ENCODE measurements at places on chromosomes 3 and 15.

DNA sequence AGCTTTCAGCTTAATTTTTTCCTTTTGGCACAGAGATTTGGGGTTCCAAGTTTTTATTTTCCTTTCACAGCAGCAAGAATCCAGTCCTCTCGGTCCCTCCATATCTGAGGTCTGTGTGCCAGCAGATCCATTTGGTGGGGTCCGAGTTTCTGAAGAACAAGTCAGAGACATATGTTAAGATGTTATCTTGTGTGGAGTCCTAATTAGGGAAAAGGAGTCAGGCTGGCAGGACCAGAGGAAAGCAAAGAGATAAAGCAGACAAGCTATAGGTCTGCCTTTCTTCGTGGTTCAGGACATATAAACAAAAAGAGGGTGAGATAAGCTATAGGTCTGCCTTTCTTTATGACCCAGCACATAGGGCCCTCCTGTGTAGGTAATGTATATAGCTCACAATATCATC is 54.9 kb downstream of the TMED3 start:
- no peak for DNase-seq

DNA sequence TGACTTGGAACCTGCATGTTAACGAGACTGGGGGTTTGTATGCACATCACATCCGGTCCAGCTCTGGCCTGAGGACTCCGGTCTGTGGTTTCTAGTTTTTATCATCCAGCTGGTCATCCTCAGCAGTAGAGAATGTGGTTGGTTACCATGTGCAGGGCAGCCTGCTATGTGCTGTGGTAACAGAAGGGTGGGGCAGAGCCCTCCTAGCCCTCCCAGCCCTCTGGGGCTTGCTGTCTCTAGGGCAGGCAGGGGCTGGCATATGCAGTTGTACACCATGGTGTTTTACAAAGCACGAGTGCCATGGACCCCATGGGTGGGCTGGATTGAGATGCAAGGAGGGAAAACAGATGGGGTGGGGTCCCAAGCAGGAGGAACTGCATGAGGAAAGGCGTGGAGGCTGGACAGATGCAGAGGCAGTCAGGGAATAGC is 70.2 kb downstream of the APBA2 start:
- DNase-seq, result no peak

- no peak for DNase-seq
Observed at GRCh38 chr3:110344897-110345767, 726.5 kb upstream of the NECTIN3 start.

DNA sequence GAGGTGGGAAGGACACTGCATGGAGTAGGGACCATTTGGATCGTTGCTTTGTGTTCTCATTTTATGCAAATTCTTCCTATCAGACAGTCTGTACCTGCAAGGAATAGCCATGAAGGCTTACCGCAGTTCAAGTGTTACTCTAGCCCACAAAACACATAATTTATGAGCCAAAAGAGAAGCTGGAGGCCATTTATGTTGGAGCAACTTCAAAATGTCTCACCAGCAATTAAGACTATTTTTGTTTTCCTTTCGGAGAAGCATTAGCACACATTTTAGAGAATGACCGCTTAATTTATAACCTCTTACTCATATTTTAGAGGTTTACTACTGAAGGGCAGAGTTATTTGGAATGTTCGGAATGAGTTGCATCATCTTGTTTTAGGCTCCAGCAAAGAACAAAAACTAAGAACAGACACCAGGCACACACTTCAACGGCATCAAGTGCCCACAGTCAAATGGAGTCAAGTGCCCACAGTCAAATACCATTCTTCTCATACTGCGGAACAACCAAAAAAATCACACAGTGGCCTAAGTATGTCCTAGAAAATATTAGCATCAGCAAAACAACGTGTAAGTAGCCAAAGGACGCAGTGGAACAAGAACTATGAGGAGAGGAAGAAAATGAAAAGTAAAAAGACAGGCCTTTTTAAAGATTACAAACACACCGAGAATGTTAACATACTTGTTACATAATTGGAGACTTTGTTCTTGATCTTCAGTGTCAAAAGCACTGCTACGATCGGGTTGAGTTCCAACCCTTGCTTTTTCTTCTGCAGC is 17.5 kb upstream of the GOLGA8J start:
- DNase-seq, result no peak

GRCh38 chr15:87609474-87609873 is 647.1 kb downstream of the NTRK3 start:
- no peak for DNase-seq

Data from stimulated activated CD4-positive, alpha-beta T cell treated with anti-CD3 and anti-CD28 coated beads, Interleukin-15, amount 100 ng/mL, for 1 hour (primary cell).